ENCODE measurements at places on chromosomes 13 and 19.

DNA sequence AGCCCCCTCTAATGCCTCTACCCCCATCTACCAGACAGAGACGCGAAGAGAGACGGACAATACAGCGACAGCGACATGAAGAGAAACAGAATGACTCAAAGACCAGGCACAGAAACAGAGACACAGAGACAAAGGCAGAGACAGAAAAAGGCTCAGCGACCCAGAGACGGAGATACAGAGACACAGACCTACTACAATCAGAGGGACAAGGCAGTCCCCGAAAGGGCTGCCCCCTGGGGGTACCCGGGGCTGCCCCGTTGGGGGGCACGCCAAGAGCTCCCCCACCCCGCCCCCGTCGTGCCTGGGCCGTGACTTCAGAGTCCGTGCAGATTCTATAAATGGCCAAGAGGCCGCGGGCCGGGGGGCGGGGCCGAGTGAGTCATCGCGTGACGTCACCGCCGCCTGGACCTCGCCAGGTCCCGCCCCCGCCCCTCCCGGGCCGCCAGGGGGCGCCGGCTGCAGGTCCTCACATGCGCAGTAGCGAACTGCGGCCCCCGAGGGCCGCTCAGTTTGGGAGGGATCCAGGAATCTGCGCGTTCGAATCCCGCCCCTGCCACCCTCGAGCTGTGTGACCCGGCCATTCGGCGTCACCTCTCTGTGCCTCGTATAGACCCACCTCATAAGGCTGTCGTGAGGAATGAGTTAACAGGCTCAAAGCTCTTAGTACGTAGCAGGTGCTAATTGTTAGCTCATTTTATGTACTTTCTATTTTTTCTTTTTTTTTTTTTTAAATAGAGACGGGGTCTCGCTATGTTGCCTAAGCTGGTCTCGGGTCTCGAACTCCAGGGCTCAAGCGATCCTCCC, 2.7 kb upstream of the CNN1 start:
- peak; percentile 77 for DNase-seq

- no peak for DNase-seq
Measured at GRCh38 chr13:114140906-114141250, 8.5 kb upstream of the RASA3 start.

DNA sequence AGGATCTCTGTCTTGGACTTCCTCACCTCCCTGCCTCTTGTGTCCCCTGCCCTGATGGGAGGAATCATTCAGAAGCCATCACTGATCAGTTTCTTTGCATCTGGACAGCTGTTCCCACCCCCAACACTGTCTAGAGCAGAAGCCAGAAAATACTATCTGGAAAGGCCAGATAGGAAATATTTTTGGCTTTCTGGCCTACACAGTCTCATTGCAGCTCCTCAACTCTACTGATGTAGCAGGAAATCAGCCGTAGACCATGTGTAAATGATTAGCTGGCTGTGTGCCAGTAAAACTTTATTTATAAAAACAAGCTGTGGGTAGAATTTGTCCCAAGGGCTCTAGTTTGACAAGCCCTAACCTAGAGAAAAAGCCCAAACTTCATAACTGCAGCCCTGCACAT, 5.6 kb downstream of the SIGLEC7 start:
- DNase-seq: no peak

- DNase-seq: no peak
Measured at GRCh38 chr13:51425410-51426042, 27.3 kb downstream of the INTS6 start.

DNA sequence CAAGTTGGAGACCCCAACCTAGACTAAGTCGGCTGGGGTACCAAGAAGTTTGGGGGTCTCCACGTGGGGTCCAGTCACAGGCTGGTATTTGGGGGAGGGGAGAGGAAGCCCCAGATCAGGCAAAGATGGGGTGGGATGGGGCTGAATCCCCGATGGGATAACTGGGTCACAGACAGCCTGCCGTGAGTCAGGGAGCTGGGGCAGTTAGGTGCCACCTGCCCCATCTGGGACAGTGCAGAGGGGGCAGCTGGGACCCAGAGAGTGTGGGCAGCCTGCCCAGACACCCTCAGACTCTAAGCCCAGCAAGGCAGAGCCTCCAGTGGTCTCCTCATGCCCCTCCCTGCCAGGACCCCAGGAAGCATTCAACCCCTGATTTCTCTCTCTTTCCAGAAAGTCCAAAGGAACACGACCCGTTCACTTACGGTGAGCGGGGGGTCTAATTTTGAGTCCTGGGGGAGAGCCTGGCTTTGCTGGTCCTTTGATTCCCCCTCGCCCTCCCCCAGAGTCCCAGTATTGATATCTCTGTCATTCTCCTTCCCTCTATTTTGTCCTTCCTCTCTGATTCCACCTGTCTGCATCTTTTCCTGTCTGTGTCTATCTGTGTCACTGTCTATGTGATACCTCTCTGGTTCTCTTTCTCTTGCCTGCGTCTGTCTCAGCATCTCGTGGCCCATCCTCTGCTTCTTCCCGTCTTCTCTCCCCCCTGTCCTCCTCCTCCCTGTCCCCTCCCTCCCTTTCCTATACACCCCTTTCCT, 1.8 kb downstream of the FXYD1 start:
- no peak for DNase-seq

- DNase-seq: no peak
Measured at GRCh38 chr13:75173457-75174356, 308.3 kb downstream of the TBC1D4 start.

DNA sequence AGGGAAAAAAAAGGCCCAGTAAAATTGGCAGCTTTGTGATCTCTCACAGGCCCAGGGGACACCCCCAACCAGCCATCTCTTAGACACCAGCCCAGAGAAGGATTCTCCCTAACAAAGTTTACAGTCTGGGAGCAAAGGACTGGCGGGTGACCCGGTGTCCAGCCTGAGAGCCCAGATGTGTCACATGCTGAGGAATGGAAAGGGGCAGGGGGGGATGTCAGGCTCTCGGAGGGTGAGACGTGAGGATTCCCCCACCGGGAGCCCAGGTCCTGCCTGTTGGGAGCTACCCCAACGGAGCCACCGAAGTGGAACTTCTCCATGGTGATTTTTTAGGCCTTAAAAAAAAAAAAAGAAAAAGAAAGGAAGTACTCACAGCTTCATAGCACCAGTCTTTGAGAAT, 4.8 kb upstream of the CTXN1 start:
- no peak for DNase-seq

DNA sequence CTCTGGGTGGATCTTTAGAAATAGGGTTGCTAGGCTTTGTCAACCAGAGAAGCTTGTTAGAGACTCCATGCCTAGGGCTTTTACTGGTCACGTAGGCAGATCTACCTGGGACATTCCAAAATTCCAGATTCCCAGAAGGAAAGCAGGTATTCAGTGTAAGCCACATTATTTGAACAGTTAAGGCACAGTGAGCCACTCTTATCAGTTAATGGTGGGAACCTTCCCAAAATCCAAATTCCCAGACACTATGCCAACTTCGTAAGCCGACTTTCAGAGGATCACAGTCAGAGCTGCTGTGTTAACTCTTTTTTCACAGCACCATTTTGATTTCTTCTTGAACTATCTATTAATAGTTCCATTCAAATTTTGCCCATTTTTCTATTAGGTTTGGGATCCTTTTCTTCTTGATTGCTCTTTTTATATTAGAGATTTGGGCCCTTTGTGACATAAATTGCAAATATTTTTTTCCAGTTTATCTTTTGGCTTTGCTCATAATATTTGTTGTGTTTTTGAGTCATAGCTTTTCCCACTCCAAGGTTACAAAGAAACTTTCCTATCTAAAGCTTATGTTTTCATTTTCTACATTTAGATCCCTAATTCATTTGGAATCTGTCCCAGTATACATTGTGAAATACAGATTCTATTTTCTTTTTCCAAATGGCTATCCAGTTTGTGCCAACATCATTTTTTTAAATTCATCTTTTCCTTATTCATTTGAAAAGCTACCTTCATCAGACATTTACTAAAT, 77.3 kb downstream of the DHRS12 start:
- no peak for DNase-seq

DNA sequence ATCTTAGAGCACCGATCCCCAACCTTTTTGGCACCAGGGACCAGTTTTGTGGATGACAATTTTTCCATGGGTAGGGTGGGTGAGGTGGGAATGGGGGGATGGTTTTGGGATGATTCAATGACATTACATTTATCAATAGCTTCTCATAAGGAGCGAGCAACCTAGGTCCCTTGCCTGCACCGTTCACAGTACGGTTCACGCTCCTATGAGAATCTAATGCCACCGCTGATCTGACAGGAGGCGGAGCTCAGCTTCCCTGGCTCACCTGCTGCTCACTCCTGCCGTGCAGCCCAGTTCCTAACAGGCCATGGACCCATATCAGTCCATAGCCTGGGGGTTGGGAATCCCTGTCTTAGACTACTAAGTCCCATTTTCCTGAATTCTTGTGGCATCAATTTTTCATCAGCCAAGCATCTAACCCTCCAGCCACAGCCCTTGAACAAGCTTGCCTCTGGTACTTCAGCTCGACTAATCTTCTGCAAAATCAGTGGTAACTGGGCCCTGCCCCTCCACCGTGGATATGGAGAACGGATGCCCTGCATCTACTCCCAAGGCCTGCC, 37.0 kb upstream of the MAP3K10 start:
- DNase-seq: no peak

All from effector CD8-positive, alpha-beta T cell (primary cell).